ENCODE measurements at places on chromosomes 12 and 14. TPM values are rescaled to one million over a fixed set of nuclear protein-coding genes. Genes with fewer than 3 reads are reported as not detected.

KRT8 gene
- 0.70 TPM for total RNA-seq

TSPAN11 gene
- total RNA-seq = 1.1 TPM

TEAD4 gene
- 9.6 TPM for total RNA-seq

TMEM19 gene
- total RNA-seq = 25.2 TPM

PMCH gene
- total RNA-seq = not detected

ART4 gene
- 0.82 TPM for total RNA-seq

KRT6B gene
- total RNA-seq = not detected

GPRC5D gene
- 0.12 TPM for total RNA-seq

HDAC7 gene
- 30.4 TPM for total RNA-seq

HOXC5 gene
- 0.12 TPM for total RNA-seq

NAV3 gene
- total RNA-seq = 102 TPM

GARIN6 gene
- total RNA-seq = not detected

CYP46A1 gene
- total RNA-seq = 0.59 TPM

PLD4 gene
- total RNA-seq = not detected

TSPAN19 gene
- total RNA-seq = under 0.01 TPM

EML5 gene
- total RNA-seq = not detected

ABCB9 gene
- total RNA-seq = 5.9 TPM

PLEKHG7 gene
- not detected for total RNA-seq

SPTB gene
- total RNA-seq = not detected

TAS2R31 gene
- total RNA-seq = 1.2 TPM

ZNF26 gene
- 11.7 TPM for total RNA-seq

PLEKHD1 gene
- total RNA-seq = not detected

OR4K2 gene
- not detected for total RNA-seq

KRT85 gene
- total RNA-seq = not detected

KRT5 gene
- total RNA-seq = not detected

IFI27 gene
- 30.8 TPM for total RNA-seq

EXOC3L4 gene
- not detected for total RNA-seq

KLRC3 gene
- not detected for total RNA-seq

SCNN1A gene
- total RNA-seq = 0.15 TPM

SLCO1B3 gene
- not detected for total RNA-seq

DPPA3 gene
- total RNA-seq = not detected

RTN1 gene
- 0.35 TPM for total RNA-seq

ACSM4 gene
- not detected for total RNA-seq

HPD gene
- 1.1 TPM for total RNA-seq

MLH3 gene
- total RNA-seq = 24.2 TPM

ERP27 gene
- not detected for total RNA-seq

HOXC11 gene
- not detected for total RNA-seq

RNF212B gene
- total RNA-seq = not detected

SLC35E3 gene
- total RNA-seq = 6.5 TPM

TAS2R43 gene
- total RNA-seq = not detected

RPGRIP1 gene
- total RNA-seq = under 0.01 TPM

RNASE4 gene
- 20.3 TPM for total RNA-seq

FOS gene
- 52.9 TPM for total RNA-seq

TMBIM6 gene
- total RNA-seq = 243 TPM

PROX2 gene
- not detected for total RNA-seq

SERPINA3 gene
- 5.3 TPM for total RNA-seq

SSTR1 gene
- 1.1 TPM for total RNA-seq

MFAP5 gene
- total RNA-seq = 124 TPM

FOXM1 gene
- total RNA-seq = 3.8 TPM

GDF3 gene
- not detected for total RNA-seq

ADAMTS20 gene
- total RNA-seq = not detected

TOGARAM1 gene
- total RNA-seq = 14.7 TPM

SYNDIG1L gene
- not detected for total RNA-seq
